ENCODE measurements at places on chromosomes 2 and 18.

- H3K27ac ChIP-seq: no peak overlapping the region
- no peaks in the 10 kb centered on the region for H3K27me3 ChIP-seq
- peaks cover 33% of the 10 kb centered on the region for H3K4me1 ChIP-seq
- H3K4me3 ChIP-seq: no peak overlapping the region
These were observed 5.6 kb downstream of the PPP4R1 start for GRCh38 chr18:9608728-9609127.

DNA sequence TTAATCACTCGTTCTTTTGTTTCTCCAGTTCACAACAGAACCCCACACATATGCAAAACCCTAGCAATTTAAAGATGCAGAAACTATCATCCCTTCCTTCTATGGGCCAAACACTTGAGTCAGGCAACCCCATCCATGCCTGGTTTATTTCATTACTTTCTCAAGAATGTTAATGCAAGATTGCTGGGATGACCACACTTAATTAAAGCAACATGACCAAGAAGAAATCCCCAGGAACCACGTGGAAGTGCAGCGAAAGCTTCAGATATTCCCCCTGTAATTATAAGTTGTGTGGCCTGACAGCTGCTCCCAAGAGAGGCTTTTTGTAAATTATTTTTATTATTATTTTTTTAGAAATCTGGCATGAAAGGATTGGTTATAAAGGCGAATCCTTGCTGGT, 246.2 kb upstream of the ID2 start:
- peaks cover 19% of the 10 kb centered on the region for H3K4me1 ChIP-seq
- no peak overlapping the region for H3K4me3 ChIP-seq
- no peaks in the 10 kb centered on the region for H3K36me3 ChIP-seq
- no peak for DNase-seq
- H3K27me3 ChIP-seq: peaks cover 20% of the 10 kb centered on the region

GRCh38 chr18:12376034-12376753, 833 bp downstream of the AFG3L2 start:
- H3K27me3 ChIP-seq: no peaks in the 10 kb centered on the region
- peak overlapping the region; percentile 84 for H3K27ac ChIP-seq
- peaks cover 12% of the 10 kb centered on the region for H3K36me3 ChIP-seq
- peak overlapping the region; percentile 90 for H3K4me3 ChIP-seq

GRCh38 chr2:61233581-61233980, 71.6 kb downstream of the C2orf74 start:
- peaks cover 65% of the 10 kb centered on the region for H3K36me3 ChIP-seq
- H3K4me3 ChIP-seq: no peak overlapping the region
- peaks cover 9% of the 10 kb centered on the region for H3K4me1 ChIP-seq
- H3K27me3 ChIP-seq: no peaks in the 10 kb centered on the region
- DNase-seq: no peak

GRCh38 chr2:88067189-88067588, 436 bp upstream of the SMYD1 start:
- no peak for DNase-seq
- H3K4me1 ChIP-seq: no peaks in the 10 kb centered on the region
- H3K27me3 ChIP-seq: no peaks in the 10 kb centered on the region
- no peaks in the 10 kb centered on the region for H3K36me3 ChIP-seq

DNA sequence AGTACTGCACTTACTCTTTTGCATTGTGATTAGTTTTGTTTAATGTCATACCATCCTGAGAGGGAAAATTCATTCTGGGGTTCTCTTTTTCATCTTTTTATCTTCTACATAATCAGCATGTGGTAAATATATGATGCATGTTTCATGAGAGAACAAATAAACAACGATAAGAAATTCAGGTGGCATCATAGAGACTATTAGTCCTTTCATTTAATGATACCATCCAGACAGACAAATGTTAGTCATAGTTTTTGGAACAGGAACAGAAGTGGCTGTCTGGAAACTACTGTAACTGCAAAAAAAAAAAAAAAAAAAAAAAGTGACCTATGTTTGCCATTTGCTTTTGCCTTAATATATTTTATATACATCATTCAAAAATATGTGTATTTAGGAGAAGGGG, 761.0 kb downstream of the EPHA4 start:
- no peaks in the 10 kb centered on the region for H3K36me3 ChIP-seq
- no peaks in the 10 kb centered on the region for H3K4me1 ChIP-seq
- no peak for DNase-seq

DNA sequence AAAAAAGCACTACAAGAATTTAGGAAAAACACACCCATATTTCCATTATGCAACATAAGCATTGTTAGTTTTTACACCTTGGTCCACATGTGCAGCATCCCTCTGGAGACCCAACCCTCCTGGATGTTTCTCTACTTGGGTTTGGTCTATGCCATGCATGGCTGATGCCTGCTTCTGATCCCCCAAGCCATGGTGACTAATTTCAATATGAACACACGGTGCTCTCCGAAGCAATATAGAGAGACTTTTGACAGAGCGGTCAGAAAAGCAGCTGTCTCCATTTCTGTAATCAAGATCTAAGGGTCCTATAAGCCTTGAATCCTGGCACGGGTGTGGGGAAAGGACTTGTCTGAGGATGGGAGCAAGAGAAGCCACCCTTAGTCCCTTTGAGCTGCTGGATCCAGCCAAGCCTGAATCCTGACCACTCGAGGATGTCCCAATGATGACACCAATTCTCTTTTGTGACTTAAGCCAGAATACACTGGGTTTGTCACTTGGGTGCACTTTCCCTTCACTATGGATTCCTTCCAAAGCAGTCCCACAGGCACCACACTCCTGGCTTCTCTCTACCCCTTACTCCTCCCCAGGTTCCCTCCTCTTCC, 91.5 kb downstream of the ACTR2 start:
- H3K27me3 ChIP-seq: peaks cover 21% of the 10 kb centered on the region
- no peak for DNase-seq
- no peak overlapping the region for H3K4me3 ChIP-seq
- no peak overlapping the region for H3K27ac ChIP-seq
- H3K36me3 ChIP-seq: no peaks in the 10 kb centered on the region

GRCh38 chr18:48699761-48700160, 160.9 kb downstream of the CTIF start:
- H3K27ac ChIP-seq: no peak overlapping the region
- no peak overlapping the region for H3K4me3 ChIP-seq
- no peaks in the 10 kb centered on the region for H3K36me3 ChIP-seq
- DNase-seq: no peak

- H3K4me1 ChIP-seq: peaks cover 6% of the 10 kb centered on the region
- H3K36me3 ChIP-seq: peaks cover 12% of the 10 kb centered on the region
- no peak overlapping the region for H3K27ac ChIP-seq
- DNase-seq: no peak
These were observed 115.2 kb downstream of the EXOC6B start for GRCh38 chr2:72710418-72711152.

DNA sequence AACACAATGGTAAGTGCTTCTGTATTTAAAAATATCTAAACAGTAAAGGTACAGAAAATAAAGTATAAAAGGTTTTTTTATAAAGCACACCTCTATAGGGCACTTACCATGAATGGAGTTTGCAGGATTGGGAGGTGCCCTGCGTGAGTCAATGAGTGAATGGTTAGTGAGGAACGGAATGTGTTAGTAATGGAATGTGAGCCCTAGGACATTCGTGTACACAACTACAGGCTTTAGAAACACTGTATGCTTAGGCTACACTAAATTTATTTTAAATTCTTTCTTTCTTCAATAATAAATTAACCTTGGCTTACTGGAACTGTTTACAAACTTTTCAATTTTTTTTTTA, 337.9 kb upstream of the SLC39A10 start:
- H3K4me3 ChIP-seq: no peak overlapping the region
- H3K36me3 ChIP-seq: no peaks in the 10 kb centered on the region
- no peak overlapping the region for H3K27ac ChIP-seq
- DNase-seq: no peak
- H3K4me1 ChIP-seq: peaks cover 1% of the 10 kb centered on the region
- no peaks in the 10 kb centered on the region for H3K27me3 ChIP-seq

- H3K4me1 ChIP-seq: no peaks in the 10 kb centered on the region
- no peak for DNase-seq
- H3K36me3 ChIP-seq: no peaks in the 10 kb centered on the region
- H3K27ac ChIP-seq: no peak overlapping the region
These were observed 403.1 kb upstream of the LYPD1 start for GRCh38 chr2:133072837-133073694.

DNA sequence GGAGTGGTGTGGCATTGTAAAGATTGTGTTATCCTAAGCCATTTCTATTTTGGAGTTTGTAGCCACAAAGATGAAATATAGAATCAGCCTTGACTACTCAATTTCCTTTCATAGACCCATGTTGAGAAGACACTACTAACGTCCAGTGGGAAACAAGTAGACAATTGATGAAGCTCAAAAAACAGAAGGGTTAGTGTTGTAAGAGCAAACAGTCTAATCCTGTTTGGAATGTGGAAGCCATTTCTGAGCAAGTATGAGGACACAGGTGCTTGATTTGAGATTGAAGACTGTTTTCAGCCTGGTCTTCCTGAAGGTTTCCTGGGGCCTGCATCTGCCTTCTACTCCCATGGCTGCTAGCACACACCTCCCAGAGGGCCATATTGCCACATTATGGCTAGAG, 29.1 kb downstream of the B3GNT2 start:
- no peak for DNase-seq
- H3K27ac ChIP-seq: no peak overlapping the region
- H3K36me3 ChIP-seq: peaks cover 57% of the 10 kb centered on the region
- peaks cover 44% of the 10 kb centered on the region for H3K4me1 ChIP-seq
- H3K4me3 ChIP-seq: no peak overlapping the region
- no peaks in the 10 kb centered on the region for H3K27me3 ChIP-seq

DNA sequence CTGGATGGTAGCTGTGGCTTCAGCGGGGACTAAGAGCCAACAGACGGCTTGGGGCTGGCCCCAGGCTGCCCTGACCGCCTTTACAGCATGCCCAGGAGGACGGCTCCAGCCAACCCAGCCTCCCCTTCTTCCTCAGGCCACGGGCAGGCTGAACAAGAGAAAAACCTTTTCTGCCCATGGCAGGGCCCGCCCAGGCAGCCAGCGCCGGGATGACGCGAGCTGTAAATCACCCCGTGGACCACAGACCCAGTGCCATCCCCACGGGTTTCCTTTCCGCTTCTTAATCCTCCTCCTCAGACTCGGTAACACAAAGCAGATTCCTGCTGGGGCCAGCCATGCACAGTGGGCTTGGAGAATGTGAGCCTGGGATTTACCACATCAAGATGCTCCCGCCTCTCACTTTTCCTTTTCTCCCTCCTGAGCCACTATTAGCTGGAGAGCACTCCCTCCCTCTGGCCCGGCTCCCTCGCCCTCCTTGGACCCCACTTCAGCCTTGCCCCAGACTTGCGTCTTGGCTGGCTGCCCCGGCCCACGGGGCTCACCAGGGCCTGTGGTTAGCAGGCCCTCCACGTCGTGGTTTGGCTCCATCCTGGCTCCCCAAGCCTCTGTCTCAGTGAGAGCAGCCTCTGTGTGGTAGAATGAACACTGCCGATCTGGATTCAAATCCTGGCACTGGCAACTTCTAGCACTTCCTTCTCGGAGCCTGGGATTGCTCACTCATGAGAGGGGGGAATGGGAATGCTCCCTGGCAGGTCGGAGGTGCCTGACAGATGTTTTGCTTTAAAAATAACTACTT, 31.4 kb downstream of the ATOH8 start:
- no peak overlapping the region for H3K4me3 ChIP-seq
- H3K36me3 ChIP-seq: no peaks in the 10 kb centered on the region
- H3K27ac ChIP-seq: no peak overlapping the region

GRCh38 chr2:198054299-198054698, 249.9 kb downstream of the PLCL1 start:
- no peaks in the 10 kb centered on the region for H3K27me3 ChIP-seq
- H3K36me3 ChIP-seq: no peaks in the 10 kb centered on the region
- DNase-seq: no peak
- H3K27ac ChIP-seq: no peak overlapping the region

Measured in activated B cell treated with CpG ODN at 0.5 μM for 24 hours (primary cell).